Stimulated activated CD8-positive, alpha-beta memory T cell treated with anti-CD3 and anti-CD28 coated beads, Interleukin-4, amount 100 ng/mL, for 4 hours (primary cell): ENCODE measurements at places on chromosomes 3 and 15.

DNA sequence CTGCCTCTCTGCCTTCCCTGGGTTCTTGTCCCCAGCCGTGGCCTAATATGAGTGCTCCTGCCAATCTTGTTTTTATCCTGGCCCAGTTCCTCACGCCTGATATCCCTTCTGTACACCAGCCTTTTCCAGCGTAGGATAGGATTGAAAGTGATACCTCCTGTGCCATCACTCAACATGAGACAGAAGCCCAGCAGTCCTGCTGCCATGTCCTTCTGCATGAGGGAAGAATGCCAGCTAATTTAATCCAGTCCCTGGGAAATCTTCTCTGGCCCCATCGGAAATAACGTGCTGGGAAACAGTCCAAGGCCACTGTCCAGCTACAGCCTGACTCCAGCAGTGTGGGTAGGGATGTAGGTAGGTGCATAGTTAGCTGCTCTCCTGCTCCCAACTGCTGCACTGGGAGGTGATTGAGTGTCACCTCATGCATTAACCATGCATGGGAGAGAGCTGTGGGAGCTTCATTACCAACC is 92.0 kb upstream of the TPM1 start:
- DNase-seq, result no peak

- DNase-seq, result no peak
Observed at GRCh38 chr15:54482251-54482650, 504.0 kb downstream of the UNC13C start.

- no peak for DNase-seq
Observed at GRCh38 chr3:183210341-183210740, 42.7 kb upstream of the B3GNT5 start.

- DNase-seq, result no peak
Observed at GRCh38 chr15:36218991-36219390, 360.4 kb upstream of the CDIN1 start.

DNA sequence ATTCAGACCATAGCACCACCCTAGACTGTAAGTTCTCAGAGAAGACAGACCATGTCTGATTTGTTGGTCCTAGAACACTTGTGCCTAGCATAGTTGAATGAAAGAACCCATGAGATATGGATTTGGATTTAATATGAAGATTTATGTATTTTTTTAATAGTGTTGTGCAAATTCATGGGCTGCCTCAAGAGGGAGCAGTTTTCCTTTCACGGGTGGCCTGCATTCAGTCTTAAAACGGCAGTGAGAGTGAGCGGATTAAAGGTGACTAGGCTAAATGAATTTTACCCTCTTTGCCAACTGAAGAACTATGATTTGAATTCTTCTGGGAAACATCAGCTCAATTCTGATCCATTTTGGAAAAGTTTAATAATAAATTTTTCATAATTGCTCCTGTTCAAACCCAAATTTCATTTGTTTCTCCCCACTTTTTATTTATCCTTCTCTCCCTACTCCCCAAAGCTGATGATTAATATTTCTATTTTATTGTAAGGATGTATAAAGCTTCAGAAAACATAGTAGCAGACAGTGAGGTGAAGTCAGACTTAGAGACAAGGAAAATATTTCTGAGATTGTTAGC is 67.3 kb downstream of the MORC1 start:
- no peak for DNase-seq
